Pancreas (tissue), 10 donors: ENCODE measurements at places on chromosomes 13 and 19.

GRCh38 chr13:114179087-114179658 lies at the start of gene CFAP97D2:
Gene CFAP97D2 (plus strand): TSS chr13:114179257. CDS start chr13:114179331, 74 bp downstream.
- H3K27ac ChIP-seq, result no peak within 1 kb of the TSS
- H3K27me3 ChIP-seq, result no peaks in the 10 kb centered on the region
- no peaks in the 10 kb centered on the region for H3K4me1 ChIP-seq
- no peaks in the 10 kb centered on the region for H3K36me3 ChIP-seq
- DNase-seq, result no peak

DNA sequence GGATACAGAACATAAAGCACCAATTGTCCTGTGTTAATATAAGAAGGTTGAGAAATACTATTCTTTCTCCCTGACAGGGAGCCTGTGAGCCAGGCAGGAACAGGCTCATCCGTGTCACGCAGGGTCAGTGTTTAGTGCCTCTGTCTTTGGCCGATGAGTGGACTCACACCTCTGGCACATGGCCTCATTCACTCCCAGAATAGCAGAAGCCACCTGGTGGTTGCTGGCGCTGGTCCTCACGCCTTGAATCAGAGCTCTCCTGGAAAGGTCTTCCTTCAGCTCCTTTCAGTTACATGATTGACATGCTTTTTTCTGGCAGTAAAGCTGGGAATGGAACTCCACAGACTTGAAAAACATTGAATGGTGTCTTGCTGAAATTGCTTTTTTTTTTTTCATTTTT lies 28.1 kb upstream of the SIAH3 start:
- no peak overlapping the region for H3K4me3 ChIP-seq
- DNase-seq, result no peak
- no peaks in the 10 kb centered on the region for H3K36me3 ChIP-seq
- no peak overlapping the region for H3K27ac ChIP-seq
- H3K27me3 ChIP-seq, result no peaks in the 10 kb centered on the region

- no peak overlapping the region for H3K27ac ChIP-seq
- no peak for DNase-seq
- no peaks in the 10 kb centered on the region for H3K27me3 ChIP-seq
- no peak overlapping the region for H3K4me3 ChIP-seq
Observed at GRCh38 chr19:28239270-28239669, 973.7 kb downstream of the UQCRFS1 start.

GRCh38 chr13:35784286-35784951 lies 307.9 kb upstream of the MAB21L1 start:
- H3K27ac ChIP-seq, result no peak overlapping the region
- H3K4me1 ChIP-seq, result no peaks in the 10 kb centered on the region
- no peak for DNase-seq
- H3K4me3 ChIP-seq, result no peak overlapping the region
- no peaks in the 10 kb centered on the region for H3K27me3 ChIP-seq

GRCh38 chr13:39578821-39579291 lies 24.1 kb downstream of the LHFPL6 start:
- no peak overlapping the region for H3K27ac ChIP-seq
- DNase-seq, result no peak
- H3K4me1 ChIP-seq, result no peaks in the 10 kb centered on the region
- no peaks in the 10 kb centered on the region for H3K27me3 ChIP-seq
- no peaks in the 10 kb centered on the region for H3K36me3 ChIP-seq
- no peak overlapping the region for H3K4me3 ChIP-seq

GRCh38 chr13:33125821-33126570 lies 109.8 kb downstream of the KL start:
- H3K27ac ChIP-seq, result no peak overlapping the region
- H3K4me3 ChIP-seq, result no peak overlapping the region
- H3K4me1 ChIP-seq, result no peaks in the 10 kb centered on the region
- DNase-seq, result no peak

DNA sequence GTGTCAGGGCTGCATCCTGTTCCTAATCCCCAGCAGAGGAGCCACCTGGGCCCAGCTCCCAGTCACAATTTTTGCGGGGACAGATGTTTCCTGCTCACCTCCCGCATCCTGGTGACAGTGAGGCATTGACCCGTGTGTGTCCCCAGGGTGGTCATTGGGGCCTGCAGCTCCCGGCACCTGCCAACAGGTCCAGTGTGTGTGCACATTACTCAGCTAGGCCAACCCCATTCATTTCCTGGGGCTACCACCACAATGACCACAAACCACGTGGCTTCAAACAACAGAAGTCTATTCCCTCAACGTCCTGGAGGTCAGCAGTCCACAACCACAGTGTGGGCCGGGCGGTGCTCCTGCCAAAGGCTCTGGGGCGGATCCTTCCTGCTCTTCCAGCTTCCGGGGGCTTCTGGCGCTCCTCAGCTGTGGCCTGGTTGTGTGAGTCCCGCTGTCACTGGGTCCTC lies 11.9 kb upstream of the F2RL3 start:
- H3K4me1 ChIP-seq, result no peaks in the 10 kb centered on the region
- peaks cover 20% of the 10 kb centered on the region for H3K36me3 ChIP-seq
- DNase-seq, result no peak
- H3K4me3 ChIP-seq, result no peak overlapping the region
- H3K27me3 ChIP-seq, result no peaks in the 10 kb centered on the region

GRCh38 chr13:24997367-24997967 lies 98.5 kb upstream of the PABPC3 start:
- DNase-seq, result no peak
- no peaks in the 10 kb centered on the region for H3K4me1 ChIP-seq
- no peaks in the 10 kb centered on the region for H3K27me3 ChIP-seq
- H3K36me3 ChIP-seq, result no peaks in the 10 kb centered on the region
- no peak overlapping the region for H3K4me3 ChIP-seq
- no peak overlapping the region for H3K27ac ChIP-seq

- DNase-seq, result no peak
- H3K27me3 ChIP-seq, result no peaks in the 10 kb centered on the region
- H3K4me3 ChIP-seq, result no peak overlapping the region
- peaks cover 23% of the 10 kb centered on the region for H3K36me3 ChIP-seq
Observed at GRCh38 chr19:42081584-42082203, 5.7 kb downstream of the ZNF574 start.

- no peak overlapping the region for H3K27ac ChIP-seq
- H3K4me3 ChIP-seq, result no peak overlapping the region
- no peaks in the 10 kb centered on the region for H3K36me3 ChIP-seq
- no peaks in the 10 kb centered on the region for H3K27me3 ChIP-seq
- DNase-seq, result no peak
Observed at GRCh38 chr13:44051405-44051804, 171.7 kb downstream of the LACC1 start.

DNA sequence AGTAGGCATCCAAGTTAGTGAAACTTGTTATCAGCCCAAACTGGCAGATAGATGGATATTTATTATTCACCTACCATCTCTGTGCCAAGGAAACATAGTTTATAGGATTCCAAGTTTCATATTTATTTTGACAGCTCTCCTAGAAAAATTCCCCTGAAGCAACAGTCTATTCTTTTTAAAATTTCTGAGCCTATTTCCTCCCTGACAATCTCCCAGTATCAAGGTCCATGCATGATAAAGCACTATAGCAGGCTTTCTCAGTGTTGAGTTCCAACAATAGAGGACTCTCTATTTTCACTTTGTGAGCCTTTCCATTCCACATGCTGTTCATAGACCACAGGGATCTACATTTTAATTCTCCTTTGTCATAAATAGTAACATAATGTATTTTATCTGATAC lies 312.6 kb downstream of the SLITRK6 start:
- no peak overlapping the region for H3K4me3 ChIP-seq
- no peak overlapping the region for H3K27ac ChIP-seq
- no peaks in the 10 kb centered on the region for H3K27me3 ChIP-seq
- H3K36me3 ChIP-seq, result no peaks in the 10 kb centered on the region
- no peaks in the 10 kb centered on the region for H3K4me1 ChIP-seq
- DNase-seq, result no peak

DNA sequence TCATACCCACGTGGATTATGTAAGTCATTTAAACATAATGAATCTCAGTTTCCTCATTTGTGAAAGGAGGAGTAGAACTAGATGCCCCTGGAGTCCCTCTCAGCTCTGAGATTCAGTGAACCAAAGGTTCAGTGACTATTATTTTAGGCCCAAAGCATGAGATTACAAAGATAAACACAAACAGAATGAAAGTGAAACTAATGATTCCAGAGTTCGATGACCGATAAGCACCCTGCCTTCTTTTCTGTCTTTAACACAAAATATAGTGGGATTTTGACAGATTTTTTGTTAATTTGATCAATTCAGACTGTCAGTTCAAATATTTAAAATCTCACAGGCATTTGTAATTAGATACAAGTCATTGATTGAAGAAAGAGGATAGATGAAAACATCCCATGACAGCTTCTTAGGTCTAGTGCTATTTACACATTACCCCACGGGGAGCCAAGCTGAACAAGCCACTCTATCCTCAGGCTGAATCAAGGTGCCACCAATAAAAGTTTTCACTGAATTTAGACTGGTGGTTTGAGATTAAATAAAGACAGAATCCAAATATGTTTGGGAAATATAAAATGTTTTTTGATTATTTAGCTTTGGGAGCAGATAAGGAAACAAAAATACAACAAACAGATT lies 64.6 kb upstream of the RAP2A start:
- H3K4me3 ChIP-seq, result peak overlapping the region; percentile 34
- peaks cover 6% of the 10 kb centered on the region for H3K4me1 ChIP-seq
- H3K36me3 ChIP-seq, result peaks cover 6% of the 10 kb centered on the region
- H3K27ac ChIP-seq, result peak overlapping the region; percentile 7

GRCh38 chr13:45870232-45870631 lies 18.7 kb upstream of the SIAH3 start:
- H3K27ac ChIP-seq, result no peak overlapping the region
- no peaks in the 10 kb centered on the region for H3K36me3 ChIP-seq
- H3K27me3 ChIP-seq, result no peaks in the 10 kb centered on the region
- H3K4me1 ChIP-seq, result no peaks in the 10 kb centered on the region
- DNase-seq, result no peak

DNA sequence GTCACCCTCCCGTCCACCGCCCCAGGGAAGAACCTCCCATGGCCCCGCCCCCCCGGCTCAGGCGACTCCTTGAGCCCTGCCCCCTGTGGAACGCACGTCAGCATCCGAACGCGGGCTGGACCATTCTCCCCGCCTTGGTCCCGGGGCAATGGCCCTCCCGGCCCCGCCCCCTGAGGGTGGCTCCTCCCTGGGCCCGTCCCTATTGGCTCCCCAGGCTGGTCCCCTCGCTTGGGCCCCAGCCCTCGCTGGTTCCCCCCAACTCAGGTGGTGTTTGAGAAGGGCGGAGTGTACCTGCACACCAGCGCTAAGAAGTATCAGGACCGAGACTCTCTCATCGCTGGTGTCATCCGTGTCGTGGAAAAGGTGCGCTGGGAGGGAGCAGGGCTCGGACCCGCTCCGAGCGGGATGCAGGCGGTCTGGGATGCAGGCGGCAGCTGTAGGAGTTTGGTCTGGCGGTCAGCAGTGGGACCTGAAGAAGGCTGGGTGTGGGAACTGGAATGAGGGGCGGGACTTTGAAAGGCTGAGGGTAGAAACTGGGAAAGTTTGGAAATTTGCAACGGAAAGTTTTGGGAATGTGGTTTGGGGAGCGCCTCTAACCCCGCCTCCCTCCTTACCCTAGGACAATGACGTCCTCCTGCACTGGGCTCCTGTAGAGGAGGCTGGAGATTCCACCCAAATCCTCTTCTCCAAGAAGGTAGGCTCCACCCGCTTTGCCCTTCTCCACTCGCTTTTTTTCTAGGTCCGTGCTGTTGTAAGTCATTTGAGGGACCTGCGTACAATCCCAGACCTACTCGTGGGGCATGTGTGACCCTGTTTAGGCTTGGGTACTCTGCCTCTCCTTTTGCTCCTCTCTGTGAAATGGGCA lies 609 bp downstream of the TBC1D17 start:
- H3K36me3 ChIP-seq, result no peaks in the 10 kb centered on the region
- H3K4me1 ChIP-seq, result peaks cover 11% of the 10 kb centered on the region
- peak overlapping the region; percentile 96 for H3K27ac ChIP-seq
